ENCODE measurements at places on chromosomes 16 and 17.

DNA sequence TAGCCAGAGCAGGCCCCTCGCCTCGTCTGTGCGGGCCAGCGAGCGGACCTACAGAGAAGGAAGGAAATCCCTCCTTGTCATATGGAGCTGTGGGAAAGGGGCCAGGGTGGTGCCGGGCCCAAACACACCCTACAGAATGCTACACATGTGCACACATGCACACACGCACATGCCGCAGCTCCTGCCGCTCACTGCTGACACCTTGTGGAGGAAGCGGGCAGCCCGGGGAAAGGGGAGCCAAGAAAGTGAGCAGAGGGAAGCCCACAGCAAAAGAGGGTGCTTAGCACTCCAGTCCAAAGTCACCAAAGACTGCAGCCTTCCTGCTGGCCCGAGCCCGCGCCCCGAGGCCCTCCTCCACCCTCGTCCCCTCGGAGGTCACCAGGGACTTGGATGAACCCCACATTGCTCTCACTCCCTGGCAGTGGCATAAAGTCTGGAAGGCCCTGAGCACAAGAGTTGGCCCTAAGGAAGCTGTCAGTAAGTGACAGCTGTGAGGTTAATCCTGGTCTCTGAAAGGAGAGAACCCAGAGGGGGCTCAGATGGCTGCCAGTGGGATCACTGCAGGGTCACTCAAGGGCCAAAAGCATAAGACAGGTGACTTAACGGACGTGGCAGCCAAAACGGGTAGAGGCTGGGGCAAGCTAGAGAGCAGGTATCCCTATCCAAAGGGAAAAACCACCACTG lies 68.2 kb downstream of the MYO18A start:
- peak; percentile 69 for DNase-seq

GRCh38 chr16:64933885-64934284 lies 188.0 kb downstream of the CDH11 start:
- DNase-seq, result no peak

GRCh38 chr17:29566473-29567303 lies at the start of gene ABHD15:
Gene ABHD15 (minus strand): TSS chr17:29567037. CDS start chr17:29566966, 71 bp downstream.
- peak; percentile 63 for DNase-seq

DNA sequence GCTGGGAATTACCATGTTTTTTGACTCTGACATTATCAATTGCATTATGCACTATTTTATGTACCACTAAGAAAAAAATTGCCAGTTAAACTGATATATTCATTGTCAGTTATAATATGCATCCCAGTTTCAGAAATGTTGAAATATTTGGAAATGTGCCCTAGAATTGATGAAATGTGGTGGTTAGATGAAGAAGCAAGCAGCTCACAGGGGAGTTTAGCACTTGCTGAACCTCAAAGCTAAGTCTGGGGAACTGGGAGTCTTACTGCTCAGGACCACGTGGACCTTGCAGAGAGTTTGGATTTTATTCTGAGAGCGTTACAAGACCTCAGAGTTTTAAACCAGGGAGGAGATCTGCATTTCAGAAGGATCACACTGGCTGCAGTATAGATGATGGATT lies 67.9 kb downstream of the TNRC6C start:
- no peak for DNase-seq

DNA sequence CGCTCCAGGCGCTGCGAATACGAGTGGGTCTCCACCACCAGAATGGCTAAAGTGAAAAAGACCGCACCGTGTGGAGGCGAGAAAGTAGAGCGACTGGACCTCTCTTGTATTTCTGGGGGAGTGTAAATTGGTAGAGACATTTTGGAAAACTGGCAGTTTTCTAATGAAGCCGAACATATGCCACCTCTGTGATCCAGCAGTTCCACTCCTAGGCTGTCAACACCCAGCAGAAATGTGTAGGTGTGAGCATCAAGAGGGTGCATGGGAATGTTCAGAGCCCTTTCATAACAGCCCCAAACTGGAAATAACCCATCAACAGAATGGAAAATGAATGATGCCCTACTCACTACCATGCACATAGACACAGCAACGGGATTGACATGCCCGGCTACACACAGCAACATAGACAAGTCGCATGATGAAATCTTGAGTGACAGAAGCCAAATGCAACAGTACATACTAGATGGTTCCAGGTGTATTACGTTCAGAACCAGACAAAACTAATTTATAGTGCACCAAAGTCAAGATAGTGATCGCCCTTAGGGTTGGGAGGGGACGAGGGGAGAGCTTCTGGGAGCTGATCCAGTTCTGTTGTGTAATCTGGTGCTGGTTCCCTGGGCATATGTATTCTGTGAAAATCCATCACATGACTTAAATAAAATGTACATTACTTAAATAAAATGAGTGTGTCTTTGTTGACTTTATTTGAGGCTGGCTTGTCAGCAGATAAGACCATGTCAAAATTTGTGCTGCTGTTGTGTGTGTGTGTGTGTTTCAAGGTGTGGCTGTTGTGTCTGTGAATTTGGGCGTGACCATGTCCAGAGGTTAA lies 877 bp upstream of the BCL7C start:
- DNase-seq, result no peak

GRCh38 chr17:39098588-39098987 lies 52.8 kb downstream of the PLXDC1 start:
- DNase-seq, result no peak

DNA sequence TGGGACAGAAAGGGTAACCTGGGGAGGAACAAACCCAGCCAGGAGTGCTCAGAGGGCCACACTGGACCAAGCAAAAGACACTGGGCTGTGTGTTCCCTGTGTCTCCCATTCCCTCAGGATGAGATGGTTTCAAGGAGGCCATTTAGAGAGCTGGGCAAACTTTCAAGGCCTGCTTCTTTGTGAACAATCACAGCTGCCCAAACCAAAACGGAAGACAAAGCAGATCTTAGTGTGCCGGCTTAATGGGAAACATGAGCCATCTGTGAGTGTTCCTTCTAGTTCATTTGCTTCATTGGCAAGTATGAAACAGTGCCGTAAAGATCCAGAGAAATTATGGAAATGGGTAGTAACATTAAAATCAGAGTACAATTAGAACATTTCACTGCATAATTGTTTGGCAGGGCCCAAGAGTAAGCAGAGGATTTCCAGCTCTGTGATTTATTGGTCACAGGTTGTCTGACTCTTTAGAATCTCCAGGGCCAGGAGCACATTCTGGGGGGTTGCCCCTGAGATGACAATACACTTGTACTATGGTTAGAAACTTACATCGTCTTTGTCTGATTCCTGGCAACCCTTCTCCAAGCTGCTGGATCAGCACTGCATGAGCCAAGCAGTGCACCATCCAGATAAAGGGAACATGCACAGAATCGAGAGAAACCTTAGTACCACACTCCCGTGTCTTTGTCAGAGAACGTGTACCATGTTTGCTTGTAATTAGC lies 412.1 kb downstream of the RBFOX1 start:
- DNase-seq, result peak; percentile 90

- no peak for DNase-seq
Observed at GRCh38 chr16:73033271-73033998, 14.5 kb downstream of the ZFHX3 start.

- no peak for DNase-seq
Observed at GRCh38 chr17:79117905-79118487, 43.4 kb downstream of the ENGASE start.

DNA sequence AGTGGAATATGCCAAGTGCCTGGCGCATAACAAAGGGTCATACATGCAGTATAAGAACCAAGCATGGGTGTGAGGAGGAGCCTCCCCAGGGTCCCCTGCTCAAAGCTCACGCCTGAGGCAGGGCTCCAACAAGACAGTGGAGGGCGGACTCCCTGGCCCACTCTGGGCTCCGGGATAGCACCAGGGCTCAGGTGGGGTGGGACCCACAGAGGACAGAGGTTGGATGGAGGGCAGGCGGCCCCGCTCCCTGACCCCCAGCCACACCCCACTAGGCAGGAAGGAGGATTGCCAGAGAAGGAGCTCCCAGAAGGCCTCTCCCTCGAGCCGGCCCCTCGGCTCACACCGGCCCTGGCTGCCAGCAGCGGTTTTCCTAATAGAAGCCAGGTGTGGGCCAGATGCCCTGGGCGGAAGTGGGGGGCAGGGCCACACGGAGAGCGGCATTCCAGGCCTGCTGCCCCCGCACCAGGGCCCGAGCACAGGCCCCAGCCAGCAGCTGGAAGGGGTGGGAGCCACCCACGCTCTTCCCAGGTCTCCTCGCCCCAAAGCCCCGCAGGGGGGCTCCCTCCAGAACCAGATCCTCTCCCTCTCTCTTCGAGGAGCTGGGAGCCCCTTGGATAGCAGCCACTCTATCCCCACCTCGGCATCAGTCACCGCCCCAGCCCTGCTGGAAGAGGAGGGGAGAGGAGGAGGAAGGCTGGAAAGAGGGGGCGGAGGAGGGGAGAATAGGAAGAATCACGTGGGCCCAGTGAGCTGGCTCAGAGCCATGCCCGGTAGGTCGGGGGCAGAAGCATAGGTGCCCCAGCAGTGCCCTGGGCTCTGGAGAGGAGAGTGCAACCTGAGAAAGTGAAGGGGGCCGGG lies 21.0 kb downstream of the VASN start:
- DNase-seq, result no peak

DNA sequence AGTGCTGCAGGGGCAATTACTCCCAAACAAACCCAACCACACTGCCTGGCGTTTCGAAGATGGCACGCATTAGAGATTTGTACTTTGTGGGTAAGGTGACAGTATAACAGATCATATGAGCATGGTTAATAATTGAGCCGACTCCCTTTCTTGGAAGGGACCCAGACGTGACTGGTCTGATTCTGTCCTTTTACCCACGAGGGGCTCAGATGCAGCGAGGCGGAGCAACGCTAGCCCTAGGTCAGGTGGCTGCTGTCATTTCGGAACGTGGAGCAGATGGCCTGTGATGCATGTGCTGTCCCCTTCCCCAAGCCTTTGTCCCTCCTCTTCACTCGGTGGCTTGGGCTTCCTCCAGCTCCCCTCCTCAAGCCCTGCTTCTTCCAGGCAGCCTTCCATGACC lies 84.2 kb downstream of the SNX29 start:
- no peak for DNase-seq

GRCh38 chr17:47982645-47983390 lies 11.9 kb downstream of the CDK5RAP3 start:
- DNase-seq, result no peak

DNA sequence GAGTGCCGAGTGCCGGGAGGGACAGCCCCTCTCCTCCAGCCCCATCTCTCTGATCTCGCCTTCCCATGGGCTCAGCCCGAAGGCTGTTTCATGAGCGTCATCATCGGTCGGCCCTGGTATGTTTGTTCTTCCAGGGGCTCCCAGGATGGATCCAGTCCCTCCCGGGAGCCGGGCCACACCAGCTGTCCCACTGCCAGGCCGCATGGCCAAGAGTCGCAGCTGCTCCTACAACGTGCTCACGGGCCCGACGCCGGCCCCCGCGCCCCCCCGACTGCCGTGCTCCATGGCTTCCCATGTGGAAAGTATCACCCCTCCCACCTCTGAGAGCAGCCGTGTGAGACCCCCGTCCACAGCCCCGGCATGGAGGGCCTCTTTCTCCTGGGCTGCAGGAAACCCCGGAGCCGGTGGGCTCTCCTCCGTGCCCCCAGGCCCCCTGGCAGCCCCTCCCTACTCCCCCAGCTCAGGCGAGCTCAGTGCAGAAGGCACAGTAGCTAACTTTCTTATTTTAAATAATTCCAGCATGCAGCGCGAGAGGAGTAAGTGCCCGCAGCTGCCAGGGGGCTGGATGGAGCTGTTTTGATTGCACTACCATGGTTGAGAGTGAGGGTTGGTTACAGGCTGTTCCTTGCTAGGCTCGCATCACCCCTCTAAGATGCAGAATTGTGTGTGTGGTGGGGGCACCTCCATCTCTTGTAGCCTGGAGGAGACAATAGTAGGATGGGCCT lies 26.6 kb upstream of the GSE1 start:
- DNase-seq, result peak; percentile 60

DNA sequence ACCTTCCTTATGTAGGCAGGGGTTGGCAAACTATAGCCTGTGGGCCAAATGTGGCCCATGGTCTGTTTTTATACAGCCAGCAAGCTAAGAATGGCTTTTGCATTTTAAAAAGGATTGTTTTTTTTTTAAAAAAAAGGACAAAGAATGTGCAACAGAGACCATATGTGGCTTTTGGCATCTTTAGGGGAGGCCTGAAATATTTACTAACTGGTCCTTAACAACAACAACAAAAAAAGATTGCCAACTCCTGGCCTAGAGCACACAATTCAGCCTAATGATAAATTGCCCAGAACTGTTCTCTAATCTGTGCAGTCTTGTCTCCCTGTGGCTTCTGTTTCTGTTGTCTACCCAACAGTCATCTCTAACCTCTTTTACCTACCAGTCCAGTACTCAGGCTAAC lies 67.1 kb downstream of the SSH2 start:
- DNase-seq, result no peak

- peak; percentile 21 for DNase-seq
Observed at GRCh38 chr17:75877752-75878173, 618 bp downstream of the TRIM47 start.

- DNase-seq, result no peak
Observed at GRCh38 chr17:44827863-44828262, 2.2 kb downstream of the GJC1 start.

DNA sequence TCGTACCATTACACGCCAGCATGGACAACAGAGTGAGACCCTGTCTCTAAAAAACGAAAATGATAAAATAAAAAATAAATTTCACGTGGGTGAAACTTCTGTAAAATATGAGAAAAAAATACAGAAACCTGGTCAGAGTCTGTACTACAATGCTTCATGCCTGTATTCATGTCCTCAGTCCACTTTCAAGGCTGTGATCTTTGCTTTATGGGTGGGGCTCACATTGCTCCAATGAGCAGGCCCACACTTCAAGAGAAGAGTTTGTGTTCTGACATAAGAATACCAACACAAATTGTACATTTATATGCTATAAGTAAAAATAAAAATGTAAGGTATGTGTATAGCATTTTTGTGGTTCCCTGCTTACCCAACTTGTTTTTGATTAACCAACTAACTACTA lies 32.2 kb upstream of the ABCA3 start:
- DNase-seq, result no peak

- no peak for DNase-seq
Observed at GRCh38 chr17:31688701-31689100, 170.3 kb downstream of the COPRS start.

DNA sequence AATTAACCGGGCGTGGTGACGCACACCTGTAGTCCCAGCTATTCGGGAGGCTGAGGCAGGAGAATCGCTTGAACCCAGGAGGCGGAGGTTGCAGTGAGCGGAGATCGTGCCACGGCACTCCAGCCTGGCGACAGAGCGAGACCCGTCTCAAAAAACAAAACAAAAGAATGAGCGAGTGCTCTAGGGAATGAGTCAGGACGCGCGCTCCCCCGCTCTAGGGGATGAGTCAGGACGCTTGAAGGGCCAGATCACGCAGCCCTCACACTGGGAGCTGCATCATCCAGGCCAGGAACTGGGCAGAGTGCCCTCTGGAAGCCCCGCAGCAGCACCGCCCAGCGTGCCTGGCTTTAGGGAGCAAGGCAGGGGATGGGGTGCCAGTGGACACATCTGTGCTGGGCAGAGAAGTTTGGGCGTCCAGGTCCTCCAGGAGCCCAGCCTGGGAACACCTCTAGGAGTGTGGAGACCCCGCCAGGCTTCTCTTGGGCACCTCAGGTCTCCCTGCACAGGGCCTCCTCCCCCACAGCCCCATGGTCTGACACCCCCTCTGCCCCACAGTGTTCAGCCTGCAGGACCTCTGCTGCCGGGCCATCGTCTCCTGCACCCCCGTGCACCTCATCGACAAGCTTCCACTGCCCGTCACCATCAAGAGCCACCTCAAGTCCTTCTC lies 3.9 kb upstream of the WFIKKN1 start:
- no peak for DNase-seq

GRCh38 chr16:31413381-31413780 lies 14.8 kb downstream of the COX6A2 start:
- no peak for DNase-seq
